ENCODE measurements at places on chromosomes 12 and 14.

DNA sequence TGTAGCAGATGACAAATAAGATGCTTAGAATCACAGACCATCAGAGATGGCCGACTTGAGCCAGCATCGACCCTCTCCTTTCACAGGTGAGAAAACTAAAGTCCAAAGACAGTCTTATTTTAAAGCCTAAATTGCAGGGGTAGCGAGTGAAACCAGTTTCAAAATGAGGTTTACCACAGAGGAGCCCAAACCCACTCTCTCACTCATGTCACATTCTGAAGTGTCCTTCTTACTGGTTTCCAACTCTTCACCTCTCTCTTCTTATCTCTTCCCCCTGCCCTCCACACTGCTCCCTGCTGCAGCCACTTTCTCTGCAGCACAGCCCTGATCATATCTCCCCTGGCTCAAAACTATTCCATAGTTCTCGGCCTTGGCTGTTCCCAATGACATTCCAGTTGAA, 57.0 kb upstream of the NID2 start:
- DNase-seq = no peak

GRCh38 chr12:31853520-31853919, 105.7 kb upstream of the RESF1 start:
- DNase-seq = no peak

DNA sequence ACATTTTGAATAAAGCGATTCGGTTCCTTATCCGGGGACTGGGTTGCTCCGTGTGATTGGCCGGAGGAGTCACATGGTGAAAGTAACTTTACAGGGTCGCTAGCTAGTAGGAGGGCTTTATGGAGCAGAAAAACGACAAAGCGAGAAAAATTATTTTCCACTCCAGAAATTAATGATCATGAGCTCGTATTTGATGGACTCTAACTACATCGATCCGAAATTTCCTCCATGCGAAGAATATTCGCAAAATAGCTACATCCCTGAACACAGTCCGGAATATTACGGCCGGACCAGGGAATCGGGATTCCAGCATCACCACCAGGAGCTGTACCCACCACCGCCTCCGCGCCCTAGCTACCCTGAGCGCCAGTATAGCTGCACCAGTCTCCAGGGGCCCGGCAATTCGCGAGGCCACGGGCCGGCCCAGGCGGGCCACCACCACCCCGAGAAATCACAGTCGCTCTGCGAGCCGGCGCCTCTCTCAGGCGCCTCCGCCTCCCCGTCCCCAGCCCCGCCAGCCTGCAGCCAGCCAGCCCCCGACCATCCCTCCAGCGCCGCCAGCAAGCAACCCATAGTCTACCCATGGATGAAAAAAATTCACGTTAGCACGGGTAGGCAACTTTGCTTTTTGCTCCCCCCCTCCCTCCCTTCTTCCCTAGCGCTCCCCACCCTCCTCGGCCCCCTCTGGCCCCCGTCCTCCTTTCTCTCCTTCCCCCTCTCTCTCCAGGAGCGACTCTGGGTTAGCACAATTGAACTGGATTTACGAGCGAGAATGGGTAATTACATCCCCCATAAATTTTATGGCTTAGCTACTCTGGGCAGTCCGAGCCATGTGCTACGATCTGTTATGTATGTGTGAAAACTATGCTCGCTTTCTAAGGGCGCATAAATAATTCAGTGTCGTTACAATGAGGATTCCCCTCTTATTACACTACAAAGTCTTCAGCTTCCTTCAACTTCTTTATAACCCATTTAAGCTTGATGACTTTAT, at the start of gene HOXC4:
HOXC4 (plus strand) TSS at position 85 of the 991 bp plus-strand sequence; CDS start at position 173, 88 bp downstream.
- peak; percentile 73 for DNase-seq

DNA sequence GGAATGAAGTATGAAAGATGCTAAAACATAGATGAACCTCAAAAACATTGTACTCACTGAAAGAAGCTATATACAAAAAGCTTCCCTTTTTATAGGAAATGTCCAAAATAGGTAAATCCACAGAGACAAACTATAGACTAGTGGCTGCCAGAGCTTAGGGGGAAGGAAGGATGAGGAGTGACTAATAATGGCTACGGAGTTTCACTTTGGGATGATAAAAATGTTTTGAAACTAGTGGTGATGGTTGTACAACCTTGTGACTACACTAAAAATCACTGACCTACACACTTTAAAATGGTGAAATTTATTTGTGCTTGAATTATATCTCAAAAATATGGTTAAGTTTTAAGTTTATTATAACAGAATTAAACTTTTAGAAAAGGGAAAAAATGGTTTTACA, 37.1 kb upstream of the AMN1 start:
- DNase-seq = no peak

DNA sequence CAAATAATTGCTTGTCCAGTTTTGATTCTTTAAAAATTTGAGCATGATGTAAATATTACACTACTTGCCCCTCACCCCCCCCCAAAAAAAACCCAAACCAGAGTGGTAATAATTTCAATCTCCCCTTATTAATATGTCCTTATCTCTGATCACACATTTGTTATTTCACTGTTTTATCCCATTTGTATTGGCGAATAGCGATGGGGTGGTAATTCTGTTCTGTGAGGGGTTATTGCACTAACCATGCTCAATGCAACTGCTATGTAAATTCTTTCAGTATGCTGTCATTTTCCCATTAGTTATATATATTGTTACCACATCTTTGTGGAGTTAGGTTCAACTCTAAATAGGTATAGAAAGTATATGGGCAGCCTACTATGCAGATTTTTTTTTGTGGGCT, 1.1 kb downstream of the RIMKLB start:
- DNase-seq = no peak
